Natural killer cell (primary cell): ENCODE measurements at places on chromosomes 11 and 22. TPM values are rescaled to one million over a fixed set of nuclear protein-coding genes. Genes with fewer than 3 reads are reported as not detected.

DNA sequence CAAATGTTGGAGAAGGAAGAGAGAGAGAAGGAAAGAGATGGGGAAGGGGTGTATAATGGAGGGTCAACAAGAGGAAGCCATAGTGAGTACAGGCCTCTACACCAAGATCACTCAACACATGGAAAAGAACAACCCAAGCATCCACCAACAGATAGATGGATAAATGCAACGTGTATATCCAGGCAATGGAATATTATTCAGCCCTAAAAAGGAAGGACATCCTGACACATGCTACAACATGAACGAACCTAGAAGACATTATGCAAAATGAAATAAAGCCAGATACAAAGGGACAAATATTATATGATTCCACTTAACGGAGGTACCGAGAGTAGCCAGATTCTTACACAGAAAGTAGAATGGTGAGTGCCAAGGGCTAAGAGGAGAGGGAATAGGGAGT, 59.3 kb downstream of the NRXN2 start:
- DNase-seq = no peak

GRCh38 chr22:48393041-48393370, 1434.7 kb downstream of the BRD1 start:
- no peak for DNase-seq

Gene CASP5
- total RNA-seq = 1.6 TPM

Gene DEFB131B
- not detected for total RNA-seq

DNA sequence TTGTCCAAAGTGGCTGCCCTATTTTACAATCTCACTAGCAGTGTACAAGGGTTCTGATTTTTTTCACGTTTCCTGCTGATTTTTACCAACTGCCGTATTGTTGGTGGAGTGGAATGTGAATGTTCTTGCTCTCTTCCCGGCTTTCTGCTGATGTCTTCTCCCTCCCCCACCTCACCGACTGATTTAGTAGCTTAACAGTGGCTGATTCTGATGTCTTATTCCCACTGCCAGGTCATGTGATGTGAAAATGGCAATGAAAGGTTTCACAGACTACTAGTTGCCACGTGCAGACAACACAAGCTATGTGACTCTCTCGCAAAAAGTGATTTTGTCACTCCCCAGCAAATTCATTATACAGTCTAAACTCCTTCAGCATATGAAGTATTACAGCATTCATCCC, 17.3 kb upstream of the NEU3 start:
- DNase-seq = no peak

DNA sequence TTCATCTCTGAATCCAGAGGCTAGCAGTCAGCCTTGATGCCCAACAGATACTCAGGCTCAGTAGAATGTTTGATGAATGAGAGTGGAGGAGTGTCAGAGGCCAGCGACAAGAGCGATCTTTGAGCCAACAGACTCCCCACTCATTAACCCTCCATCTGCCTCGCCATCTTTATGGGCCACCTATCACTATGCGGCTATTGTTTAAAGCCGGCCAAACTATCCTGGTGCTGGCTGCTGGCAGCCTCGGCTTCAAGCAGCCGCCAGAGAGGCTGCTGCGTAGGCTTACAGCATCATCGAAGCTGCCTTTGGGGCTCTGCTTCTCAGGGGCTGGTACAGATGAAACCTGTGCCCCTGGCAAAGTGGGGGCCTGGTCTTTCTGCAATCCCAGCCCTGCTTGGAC, 525.6 kb downstream of the INSC start:
- DNase-seq = no peak
